Stimulated activated CD8-positive, alpha-beta memory T cell treated with anti-CD3 and anti-CD28 coated beads, Interleukin-7, amount 100 ng/mL, for 1 hour (primary cell): ENCODE measurements at places on chromosomes 3 and 15.

GRCh38 chr15:91216000-91216399, 115.9 kb downstream of the SV2B start:
- no peak for DNase-seq

- DNase-seq = no peak
Measured at GRCh38 chr3:176687754-176688153, 509.5 kb downstream of the TBL1XR1 start.

DNA sequence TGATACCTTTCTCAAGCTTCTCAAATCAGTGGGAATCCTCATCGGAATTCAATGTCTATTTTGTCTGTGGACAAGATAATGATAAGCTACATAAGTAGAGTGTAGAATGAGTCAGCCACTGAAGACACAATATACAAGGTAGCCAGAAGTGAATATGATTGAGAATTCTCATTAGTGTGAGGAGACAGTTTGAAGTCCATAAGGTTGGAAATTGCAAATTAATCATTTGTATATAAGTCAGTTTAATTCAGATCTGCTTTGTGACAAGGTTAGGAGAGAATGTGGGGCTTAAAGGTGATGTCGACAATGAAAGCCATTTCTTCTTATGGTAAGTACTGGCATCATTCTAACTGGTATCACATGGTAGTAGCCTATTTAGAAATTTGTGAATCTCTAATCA, 4.2 kb downstream of the ARPP21 start:
- no peak for DNase-seq

- DNase-seq = no peak
Measured at GRCh38 chr3:180457225-180457624, 144.7 kb upstream of the TTC14 start.

DNA sequence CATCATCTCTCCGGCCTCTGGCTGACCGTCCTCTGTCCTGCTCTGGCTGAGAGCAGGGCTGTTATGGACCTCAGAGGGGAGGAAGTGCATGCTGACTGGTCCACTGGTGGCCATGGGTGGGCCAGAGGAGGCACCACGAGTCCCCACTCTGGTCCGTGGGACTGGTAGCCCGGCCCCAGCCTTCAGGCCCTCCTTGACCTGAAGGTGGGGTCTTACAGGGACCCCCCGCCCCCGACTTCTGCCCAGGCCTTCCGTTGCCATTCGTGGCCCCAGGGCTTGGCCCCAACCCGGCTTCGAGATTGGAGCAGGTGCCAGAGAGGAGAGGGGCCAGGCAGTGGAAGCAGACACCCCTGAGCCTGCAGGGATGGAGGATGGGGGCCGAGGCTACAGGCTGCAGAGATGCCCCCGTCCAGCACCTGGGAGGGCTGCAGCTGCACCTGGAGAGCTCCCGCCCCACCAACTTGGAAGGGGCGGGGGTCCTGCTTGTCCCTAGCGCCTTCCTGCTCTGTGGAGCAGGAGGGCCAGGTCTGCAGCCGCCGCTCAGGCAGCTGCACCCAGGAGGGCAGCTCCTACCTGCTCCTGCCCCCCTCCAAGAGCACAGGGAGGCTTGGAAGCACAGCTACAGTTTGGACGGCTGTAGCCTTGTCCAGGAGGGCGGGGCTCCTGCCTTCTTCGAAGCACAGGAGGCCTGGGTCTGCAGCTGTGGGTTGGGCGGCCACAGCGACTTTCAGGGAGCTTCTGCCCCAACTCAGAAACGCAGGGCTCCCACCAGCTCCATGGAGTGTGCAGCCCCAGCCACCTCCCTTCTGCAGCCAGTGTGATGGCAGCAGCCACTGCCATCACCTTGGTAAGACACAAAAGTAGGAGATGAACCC, 142.5 kb downstream of the KLF13 start:
- no peak for DNase-seq

DNA sequence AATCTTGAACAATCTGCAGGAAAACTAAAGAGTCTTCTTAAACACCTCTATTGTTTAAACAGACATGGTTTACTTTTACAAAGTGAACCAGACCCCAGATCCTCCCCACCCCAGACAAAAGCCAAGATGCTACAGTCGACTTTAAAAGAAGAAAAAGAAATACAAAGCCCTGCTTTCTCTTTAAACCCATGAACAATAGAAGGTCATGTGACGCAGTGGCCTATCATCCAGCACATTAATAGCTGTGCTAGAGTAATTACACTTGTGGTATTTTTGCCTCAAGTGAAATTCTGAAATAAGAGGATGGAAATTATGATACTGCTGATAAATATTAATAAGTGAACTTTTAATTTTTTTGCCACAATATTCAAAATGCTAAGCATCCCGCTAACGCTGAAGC, 613.4 kb downstream of the FOXP1 start:
- DNase-seq = no peak

- DNase-seq = no peak
Measured at GRCh38 chr15:34336991-34337556, 507 bp downstream of the SLC12A6 start.

DNA sequence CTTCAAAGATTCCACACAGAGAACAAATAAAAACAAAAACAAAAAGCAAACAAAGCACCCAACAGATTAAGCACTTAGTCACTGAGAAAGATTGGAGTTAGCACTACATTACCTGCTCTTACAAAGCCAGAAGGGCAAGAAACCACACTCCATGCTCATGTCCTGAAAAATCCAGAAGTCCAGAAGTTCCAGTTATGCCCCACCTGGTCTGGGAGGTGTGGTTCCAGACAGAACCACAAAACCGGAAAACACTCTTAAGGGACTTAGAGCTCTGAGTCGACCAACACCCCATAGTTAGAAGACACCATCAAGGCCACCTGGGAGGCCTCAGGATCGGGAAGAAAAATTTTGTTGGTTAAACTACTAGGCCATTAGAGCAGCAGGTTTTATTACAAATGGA, 88.9 kb downstream of the TNIK start:
- no peak for DNase-seq

GRCh38 chr3:171854649-171855305, 11.6 kb downstream of the TMEM212 start:
- DNase-seq = no peak

DNA sequence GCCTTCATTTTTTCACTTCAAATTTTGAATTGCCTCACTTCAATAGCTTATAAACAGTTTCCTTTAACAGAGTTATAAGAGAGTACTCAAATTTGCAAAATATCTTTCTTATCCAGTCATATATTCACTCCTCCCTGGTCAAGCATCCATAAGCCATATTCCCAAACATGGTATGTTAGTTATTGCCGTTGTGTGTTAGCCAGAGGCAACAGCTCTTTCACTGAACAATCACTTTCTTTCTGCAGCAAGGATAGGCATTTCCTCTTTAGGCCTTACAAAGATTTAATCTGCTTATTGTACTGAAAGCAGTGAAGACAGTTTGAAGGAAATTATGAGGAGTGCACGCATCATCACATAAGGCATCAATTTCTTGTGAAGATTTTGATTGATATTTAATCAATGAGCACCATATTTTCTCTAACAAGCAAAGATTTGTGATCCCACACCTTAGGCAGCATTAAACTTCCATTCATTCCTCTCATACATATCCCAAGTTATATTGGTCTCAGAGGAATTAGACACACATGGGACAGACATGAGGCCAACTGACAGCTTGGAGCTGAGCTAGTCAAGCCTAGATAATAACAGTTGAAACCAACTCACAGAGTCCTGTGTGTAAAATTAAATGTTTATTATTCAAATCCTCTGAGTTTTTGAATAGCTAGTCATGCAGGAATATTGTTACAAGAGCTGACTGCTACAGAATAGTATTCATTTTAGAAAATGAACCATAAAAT, 80.0 kb upstream of the EPHA6 start:
- no peak for DNase-seq

DNA sequence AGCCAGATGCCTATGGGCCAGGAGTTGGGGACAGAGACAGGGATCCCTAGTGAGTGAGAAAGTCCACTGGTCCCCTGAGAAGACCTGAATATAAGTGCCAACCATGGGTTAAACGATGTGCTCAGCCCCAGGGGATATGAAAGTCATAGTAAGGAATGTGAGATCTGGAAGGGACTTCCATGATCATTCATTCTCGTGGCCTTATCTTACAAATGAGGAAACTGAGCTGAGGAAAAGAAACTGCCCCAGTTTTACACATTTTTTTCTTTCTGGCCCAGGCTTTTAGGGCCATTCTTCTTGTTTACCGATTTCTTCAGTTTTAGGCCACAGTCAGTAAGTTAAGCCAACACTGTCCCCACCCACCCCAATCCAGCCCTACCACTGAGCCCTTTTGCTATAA, 11.1 kb downstream of the CD80 start:
- no peak for DNase-seq

GRCh38 chr15:100372739-100373119, 31.0 kb upstream of the ADAMTS17 start:
- DNase-seq = no peak

GRCh38 chr3:124026516-124026915, 34.6 kb upstream of the ROPN1 start:
- no peak for DNase-seq

DNA sequence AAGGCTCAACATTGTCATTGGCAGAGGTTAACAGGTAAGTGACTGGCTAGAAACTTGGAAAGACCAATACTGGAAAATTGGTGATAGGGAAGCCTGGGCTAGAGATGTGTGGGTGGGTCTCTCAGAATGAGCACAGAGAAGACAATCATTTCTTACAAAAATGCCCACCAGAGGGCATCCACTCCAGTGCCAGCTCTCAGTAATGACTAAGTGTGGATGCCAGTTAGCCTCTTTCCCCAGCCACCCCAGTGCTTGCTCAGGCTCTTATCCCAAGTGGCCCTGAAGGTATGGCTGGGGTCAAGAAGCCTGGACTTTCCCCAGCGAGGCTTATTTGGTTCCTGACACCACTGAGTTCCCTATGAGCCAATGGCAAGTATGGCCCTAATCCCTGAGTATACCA, 115.9 kb upstream of the ST8SIA2 start:
- no peak for DNase-seq
